ENCODE measurements at places on chromosomes 12 and 14.
A peak's percentile ranks its signal among the peaks of the same experiment; 100 is the strongest.

- no peak for DNase-seq
- no peaks in the 10 kb centered on the region for H3K4me1 ChIP-seq
- H3K36me3 ChIP-seq = peaks cover 6% of the 10 kb centered on the region
Observed at GRCh38 chr14:90408713-90409112, 11.9 kb downstream of the CALM1 start.

DNA sequence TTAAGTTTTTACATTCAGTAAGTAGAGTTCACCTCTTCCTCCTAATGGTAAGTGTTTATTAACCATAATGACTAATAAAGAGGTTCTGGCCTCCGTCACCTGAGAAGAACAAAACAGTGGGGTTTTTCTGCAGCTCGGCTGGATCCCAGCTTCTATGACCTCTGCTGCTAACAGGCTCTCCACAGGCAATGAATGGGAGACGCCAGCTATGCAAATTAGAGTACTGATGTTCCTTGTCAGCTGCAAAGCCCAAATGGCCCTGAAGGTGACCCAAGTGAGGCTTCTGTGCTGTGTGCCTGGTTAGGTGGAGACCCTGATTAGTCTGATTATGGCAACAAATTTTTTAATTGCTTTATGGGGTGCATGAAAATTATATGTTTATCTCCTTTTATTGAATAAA is 218.1 kb downstream of the APAF1 start:
- H3K27ac ChIP-seq = no peak overlapping the region
- no peak overlapping the region for H3K4me3 ChIP-seq
- DNase-seq = no peak
- no peaks in the 10 kb centered on the region for H3K36me3 ChIP-seq
- no peaks in the 10 kb centered on the region for H3K4me1 ChIP-seq
- no peaks in the 10 kb centered on the region for H3K27me3 ChIP-seq

DNA sequence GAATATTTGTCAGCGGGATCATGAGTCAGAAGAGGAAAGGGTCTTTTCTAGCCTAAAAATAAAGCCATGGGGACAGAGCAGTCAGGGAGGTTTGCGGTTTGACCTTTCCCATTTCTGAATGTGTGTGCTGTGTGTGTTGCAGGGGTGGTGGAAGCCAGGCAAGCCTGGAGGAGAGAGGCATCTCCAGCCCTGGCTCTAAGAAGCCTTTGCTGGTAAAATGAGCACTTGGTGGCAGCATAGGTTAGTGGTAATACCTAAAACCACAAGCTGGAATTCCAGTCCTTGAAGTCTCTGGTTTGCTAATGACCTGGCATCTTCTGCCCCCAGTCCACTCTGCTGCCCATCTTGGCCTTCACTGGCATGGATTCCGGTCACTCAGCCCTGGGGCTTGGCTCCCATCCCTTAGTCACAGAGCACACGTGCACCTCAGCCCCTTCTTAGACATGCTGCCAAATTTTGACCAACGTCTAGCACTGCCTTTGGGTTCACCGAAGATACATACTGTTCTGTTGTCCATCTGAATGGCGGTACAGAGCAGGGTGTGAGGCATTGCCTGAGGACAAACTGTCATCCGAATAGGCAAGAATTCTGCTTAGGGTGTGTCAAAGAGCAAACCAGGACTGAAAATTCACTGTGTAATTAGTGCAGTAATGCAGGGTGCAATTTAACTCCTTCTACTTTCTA is 52.7 kb downstream of the KCNA5 start:
- no peaks in the 10 kb centered on the region for H3K4me1 ChIP-seq
- no peaks in the 10 kb centered on the region for H3K36me3 ChIP-seq

DNA sequence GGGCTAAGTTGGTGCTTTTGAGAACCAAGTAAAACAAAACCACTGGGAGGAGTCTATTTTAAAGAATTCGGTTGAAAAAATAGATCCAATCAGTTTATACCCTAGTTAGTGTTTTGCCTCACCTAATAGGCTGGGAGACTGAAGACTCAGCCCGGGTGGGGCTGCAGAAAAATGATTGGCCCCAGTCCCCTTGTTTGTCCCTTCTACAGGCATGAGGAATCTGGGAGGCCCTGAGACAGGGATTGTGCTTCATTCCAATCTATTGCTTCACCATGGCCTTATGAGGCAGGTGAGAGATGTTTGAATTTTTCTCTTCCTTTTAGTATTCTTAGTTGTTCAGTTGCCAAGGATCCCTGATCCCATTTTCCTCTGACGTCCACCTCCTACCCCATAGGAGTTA is 1.8 kb upstream of the RAB5B start:
- no peaks in the 10 kb centered on the region for H3K4me1 ChIP-seq
- no peak overlapping the region for H3K4me3 ChIP-seq
- no peaks in the 10 kb centered on the region for H3K36me3 ChIP-seq
- H3K27me3 ChIP-seq = no peaks in the 10 kb centered on the region
- no peak for DNase-seq

GRCh38 chr12:4154672-4155225 is 118.8 kb upstream of the CCND2 start:
- DNase-seq = no peak
- H3K27ac ChIP-seq = no peak overlapping the region
- no peaks in the 10 kb centered on the region for H3K27me3 ChIP-seq
- no peak overlapping the region for H3K4me3 ChIP-seq

GRCh38 chr12:104407922-104408321 is 48.8 kb upstream of the CHST11 start:
- H3K27ac ChIP-seq = no peak overlapping the region

DNA sequence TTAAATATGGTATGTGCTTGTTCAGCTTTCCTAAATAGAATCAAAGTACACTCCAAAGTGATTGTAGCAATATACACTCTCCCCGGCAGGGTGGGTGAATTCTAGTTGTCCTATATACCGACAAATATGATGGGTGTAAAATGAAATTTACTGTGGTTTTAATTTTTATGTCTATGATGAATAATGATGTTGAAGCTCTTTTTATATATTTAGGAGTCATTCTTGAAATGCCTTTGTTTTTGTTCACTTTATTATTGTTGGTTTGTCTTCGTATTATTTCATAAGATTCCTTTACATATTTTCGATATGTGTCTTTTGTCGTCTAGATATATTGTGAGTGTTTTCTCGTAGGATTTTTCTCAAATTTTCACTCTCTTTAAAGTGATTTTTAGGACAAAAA is 105.7 kb downstream of the PDE3A start:
- H3K27me3 ChIP-seq = no peaks in the 10 kb centered on the region
- no peak for DNase-seq
- H3K36me3 ChIP-seq = no peaks in the 10 kb centered on the region
- no peaks in the 10 kb centered on the region for H3K4me1 ChIP-seq
- H3K4me3 ChIP-seq = no peak overlapping the region

DNA sequence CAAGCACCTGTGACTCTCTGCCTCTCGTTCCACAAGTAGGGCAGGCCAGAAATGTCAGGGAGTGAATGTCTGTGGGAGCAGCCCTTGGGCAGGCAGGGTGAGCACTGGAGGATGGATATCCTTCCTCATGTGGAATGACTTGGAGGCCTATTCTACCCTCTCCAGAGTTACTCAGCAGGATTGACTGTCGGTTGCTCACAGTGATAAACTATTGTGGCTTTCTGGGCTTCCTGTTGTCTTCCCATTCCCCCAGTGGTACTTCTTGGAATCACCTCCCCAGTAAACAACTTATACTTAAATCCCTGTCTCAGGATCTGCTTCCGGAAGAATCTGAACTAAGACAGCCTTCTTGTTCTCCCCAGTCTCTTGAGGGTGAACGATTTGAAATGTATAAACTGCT is 79.6 kb upstream of the MANSC4 start:
- no peaks in the 10 kb centered on the region for H3K4me1 ChIP-seq
- H3K4me3 ChIP-seq = no peak overlapping the region
- DNase-seq = no peak
- no peaks in the 10 kb centered on the region for H3K27me3 ChIP-seq
- no peaks in the 10 kb centered on the region for H3K36me3 ChIP-seq
- H3K27ac ChIP-seq = no peak overlapping the region

- no peaks in the 10 kb centered on the region for H3K27me3 ChIP-seq
- H3K36me3 ChIP-seq = no peaks in the 10 kb centered on the region
- no peak overlapping the region for H3K27ac ChIP-seq
- no peaks in the 10 kb centered on the region for H3K4me1 ChIP-seq
Observed at GRCh38 chr12:127381043-127381668, 885.8 kb upstream of the TMEM132C start.

DNA sequence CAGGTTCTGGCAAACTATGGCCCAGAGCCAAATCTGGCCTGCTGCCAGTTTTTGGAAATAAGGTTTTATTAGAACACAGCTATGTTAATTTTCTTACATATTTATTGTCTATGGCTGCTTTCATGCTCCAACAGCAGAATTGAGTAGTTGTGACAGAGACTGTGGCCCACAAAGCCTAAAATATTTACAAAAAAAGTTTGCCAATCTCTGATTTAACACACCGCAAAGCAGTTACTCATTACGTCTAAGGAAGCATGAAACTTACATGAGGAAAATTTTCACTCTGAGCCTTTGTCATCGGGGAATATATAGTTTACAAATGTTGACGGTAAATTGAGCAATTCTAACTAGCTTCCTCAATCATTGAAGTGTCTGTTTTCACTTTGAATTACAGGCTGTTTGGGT is 96.5 kb downstream of the UNC79 start:
- H3K4me1 ChIP-seq = no peaks in the 10 kb centered on the region
- DNase-seq = peak; percentile 13
- no peaks in the 10 kb centered on the region for H3K27me3 ChIP-seq
- H3K36me3 ChIP-seq = no peaks in the 10 kb centered on the region
- H3K4me3 ChIP-seq = no peak overlapping the region

- DNase-seq = no peak
- H3K27ac ChIP-seq = no peak overlapping the region
- no peaks in the 10 kb centered on the region for H3K27me3 ChIP-seq
- H3K4me3 ChIP-seq = no peak overlapping the region
Observed at GRCh38 chr12:53817021-53817389, 65.2 kb upstream of the CISTR start.

DNA sequence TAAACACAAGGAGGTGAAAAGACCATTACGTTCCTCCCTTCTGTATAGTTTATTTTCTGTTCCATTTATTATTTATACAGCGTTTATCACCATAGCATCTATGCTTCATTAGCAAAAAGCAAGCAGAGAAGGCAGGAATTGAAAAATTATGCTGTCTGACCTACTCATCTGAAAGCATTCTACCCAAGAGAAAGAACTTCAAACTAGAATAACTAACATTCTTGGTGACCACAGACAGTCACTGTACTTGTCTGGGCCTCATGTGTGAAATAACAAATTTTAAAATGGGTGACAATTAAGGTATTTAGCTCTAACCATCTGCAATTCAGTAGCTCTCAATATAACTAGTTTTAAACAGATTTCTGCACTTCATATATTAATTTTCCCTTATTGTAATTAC is 29.3 kb upstream of the PDE3A start:
- no peak overlapping the region for H3K4me3 ChIP-seq
- no peak overlapping the region for H3K27ac ChIP-seq
- DNase-seq = no peak
- no peaks in the 10 kb centered on the region for H3K36me3 ChIP-seq
- H3K4me1 ChIP-seq = no peaks in the 10 kb centered on the region

GRCh38 chr12:56257491-56258067 is 605 bp downstream of the ANKRD52 start:
- H3K4me3 ChIP-seq = peak overlapping the region; percentile 72
- DNase-seq = no peak
- no peaks in the 10 kb centered on the region for H3K27me3 ChIP-seq
- peaks cover 4% of the 10 kb centered on the region for H3K36me3 ChIP-seq

GRCh38 chr12:5587711-5588121 is 155.8 kb downstream of the NTF3 start:
- H3K36me3 ChIP-seq = no peaks in the 10 kb centered on the region
- no peaks in the 10 kb centered on the region for H3K4me1 ChIP-seq
- no peaks in the 10 kb centered on the region for H3K27me3 ChIP-seq

- no peaks in the 10 kb centered on the region for H3K27me3 ChIP-seq
- no peak overlapping the region for H3K27ac ChIP-seq
- peaks cover 6% of the 10 kb centered on the region for H3K4me1 ChIP-seq
Observed at GRCh38 chr12:49962861-49963765, 1.4 kb downstream of the AQP5 start.

- H3K4me3 ChIP-seq = peak overlapping the region; percentile 44
- no peak for DNase-seq
- peak overlapping the region; percentile 80 for H3K27ac ChIP-seq
- H3K4me1 ChIP-seq = peaks cover 25% of the 10 kb centered on the region
Observed at GRCh38 chr14:23070262-23071129, 13.2 kb upstream of the CDH24 start.

GRCh38 chr12:904010-904414 is 45.5 kb downstream of the RAD52 start:
- no peak overlapping the region for H3K4me3 ChIP-seq
- no peak for DNase-seq
- H3K27ac ChIP-seq = no peak overlapping the region
- H3K27me3 ChIP-seq = no peaks in the 10 kb centered on the region
- peaks cover 16% of the 10 kb centered on the region for H3K36me3 ChIP-seq

DNA sequence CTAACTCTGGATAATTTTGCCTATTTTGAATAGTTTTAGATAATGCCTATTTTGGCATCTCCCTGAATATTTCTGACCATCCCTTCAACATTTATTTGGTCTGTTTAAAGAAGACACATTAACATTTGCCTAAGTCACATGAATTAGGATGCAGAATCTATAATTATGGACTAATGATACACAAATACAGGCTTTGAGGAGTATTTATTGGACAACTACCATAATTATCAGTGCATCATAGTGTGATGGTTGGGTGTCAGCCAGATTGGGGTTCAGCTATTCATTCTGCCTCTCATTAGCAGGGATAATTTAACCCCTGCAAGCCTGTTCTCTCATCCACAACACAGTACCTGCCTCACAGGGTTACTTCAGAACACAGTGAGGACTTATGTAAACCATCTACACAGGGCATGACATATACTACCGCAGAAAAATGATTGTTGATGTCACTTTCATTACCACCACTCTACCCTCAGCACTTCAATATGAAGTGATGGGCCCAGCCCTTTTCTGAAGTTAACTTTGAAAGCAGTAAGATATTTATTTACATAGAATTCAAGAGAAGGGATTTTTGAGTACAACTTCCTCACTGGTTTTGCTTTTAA is 14.4 kb downstream of the PRKCH start:
- H3K27ac ChIP-seq = no peak overlapping the region
- no peaks in the 10 kb centered on the region for H3K4me1 ChIP-seq
- no peaks in the 10 kb centered on the region for H3K27me3 ChIP-seq
- DNase-seq = no peak

GRCh38 chr12:18467620-18468245 is 206.4 kb downstream of the PIK3C2G start:
- no peak overlapping the region for H3K4me3 ChIP-seq
- no peaks in the 10 kb centered on the region for H3K4me1 ChIP-seq
- no peak overlapping the region for H3K27ac ChIP-seq
- no peaks in the 10 kb centered on the region for H3K27me3 ChIP-seq

DNA sequence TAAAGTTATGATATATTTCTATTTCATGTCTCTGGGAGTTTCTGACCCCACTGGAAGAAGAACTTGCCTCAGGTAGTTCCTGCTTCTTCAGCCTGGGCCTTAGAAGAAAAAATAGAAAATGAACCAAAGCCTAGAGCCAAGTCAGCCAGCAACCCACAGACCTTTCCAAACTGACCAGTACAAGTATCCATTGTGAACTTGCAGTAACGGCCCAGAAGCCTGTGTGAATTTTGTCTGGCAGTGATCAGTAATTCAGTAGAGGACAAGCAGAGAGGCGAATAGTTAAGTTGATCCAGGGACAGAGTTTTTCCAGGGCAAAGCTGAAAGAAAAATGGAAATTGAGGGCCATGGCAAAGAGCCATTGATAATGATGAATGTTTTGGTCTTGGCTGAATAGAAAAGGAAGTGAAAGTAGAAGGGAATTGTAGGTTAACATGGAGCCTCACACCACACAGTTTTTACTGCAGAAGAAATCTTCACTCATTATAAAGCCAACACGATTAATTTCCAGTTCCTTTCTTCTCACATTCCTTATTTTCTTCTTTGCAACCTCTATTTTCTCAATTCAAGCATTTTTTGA is 311.8 kb downstream of the BTG1 start:
- DNase-seq = no peak
- no peak overlapping the region for H3K27ac ChIP-seq
- H3K4me3 ChIP-seq = no peak overlapping the region
- H3K4me1 ChIP-seq = no peaks in the 10 kb centered on the region
- no peaks in the 10 kb centered on the region for H3K36me3 ChIP-seq
